ENCODE measurements at places on chromosomes 4 and X.
A peak's percentile ranks its signal among the peaks of the same experiment; 100 is the strongest.

DNA sequence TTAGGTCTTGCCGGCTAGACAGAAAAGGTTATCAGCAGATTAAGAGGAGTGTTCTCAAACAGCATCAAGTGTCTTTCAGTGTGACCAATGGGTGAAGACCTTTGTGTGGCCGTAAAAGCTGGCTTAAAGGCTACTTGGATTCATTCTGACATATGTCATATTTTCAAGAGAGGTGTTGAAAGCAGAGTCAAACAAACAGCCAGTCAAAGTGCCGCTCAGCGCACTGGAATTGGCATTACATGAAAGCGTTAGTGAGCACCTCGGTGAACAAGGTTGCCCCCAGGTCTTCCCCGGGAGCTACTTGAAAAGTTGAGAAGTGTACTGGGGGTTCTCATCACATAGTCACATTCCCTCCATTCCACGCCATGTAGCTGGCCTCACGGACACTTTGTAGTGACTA lies 148.9 kb downstream of the SOX3 start:
- DNase-seq = no peak

DNA sequence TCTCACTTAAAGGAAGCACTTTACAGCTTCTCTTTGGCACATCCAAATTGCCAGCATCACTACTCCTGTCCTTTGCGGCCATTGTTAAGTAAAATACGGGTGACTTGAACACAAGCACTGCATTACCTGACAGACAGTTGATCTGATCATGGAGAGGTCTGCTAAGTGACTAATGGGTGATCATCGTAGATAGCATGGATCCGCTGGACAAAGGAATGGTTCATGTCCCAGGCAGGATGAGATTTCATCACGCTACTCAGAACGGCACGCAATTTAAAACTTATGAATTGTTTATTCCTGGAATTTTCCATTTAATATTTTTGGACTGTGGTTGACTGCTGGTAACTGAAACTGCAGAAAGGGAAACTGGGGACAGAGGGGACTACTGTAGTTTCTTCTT lies 94.1 kb downstream of the NEUROG2 start:
- no peak for DNase-seq

GRCh38 chr4:9898596-9899305 lies 117.3 kb downstream of the DRD5 start:
- no peak for DNase-seq

- DNase-seq = no peak
Observed at GRCh38 chrX:46792810-46793188, 33.9 kb upstream of the SLC9A7 start.

GRCh38 chr4:128601991-128602695 lies 207.4 kb upstream of the JADE1 start:
- DNase-seq = no peak

- peak; percentile 48 for DNase-seq
Observed at GRCh38 chr4:4488405-4489404, 53.1 kb downstream of the STX18 start.

GRCh38 chrX:1554469-1555210 lies 17.7 kb upstream of the P2RY8 start:
- DNase-seq = no peak

DNA sequence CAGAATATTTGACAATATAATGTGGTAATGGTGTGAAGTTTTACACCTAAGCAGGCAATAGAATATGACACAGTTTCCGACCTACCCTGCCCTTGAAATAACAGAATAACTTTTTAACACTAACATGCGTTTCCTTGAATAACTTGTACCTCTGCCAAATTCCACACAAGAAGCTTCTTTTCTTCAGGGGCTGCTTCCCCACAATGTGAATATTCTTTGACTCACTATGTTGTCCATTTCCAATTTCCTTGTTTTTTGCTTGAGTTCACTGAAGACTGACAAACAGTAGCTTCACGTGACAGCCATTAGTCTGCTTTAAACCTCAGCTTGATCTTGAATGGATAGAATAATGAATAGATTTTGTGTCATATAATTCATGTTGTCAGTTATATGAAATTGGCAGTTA lies 14.3 kb downstream of the SHROOM3 start:
- no peak for DNase-seq

DNA sequence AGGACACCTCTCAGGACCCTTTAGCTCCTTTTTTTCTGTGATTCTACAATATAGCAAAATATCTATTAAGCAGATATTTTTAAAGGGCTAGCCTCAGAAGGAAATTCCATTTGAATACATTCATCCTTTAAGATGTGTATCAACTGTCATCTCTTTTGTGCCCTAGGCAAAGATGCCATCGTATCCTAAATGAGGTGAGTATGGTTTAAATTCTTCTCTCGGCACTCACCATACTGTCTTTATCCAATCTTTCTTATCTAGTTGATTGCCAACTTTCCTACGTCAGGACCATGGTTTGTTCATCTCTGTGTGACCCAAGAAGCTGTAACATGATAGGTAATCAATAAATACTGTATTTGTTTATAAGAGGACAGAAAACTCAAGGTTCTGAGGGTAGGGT lies 176.0 kb downstream of the LDB2 start:
- no peak for DNase-seq

DNA sequence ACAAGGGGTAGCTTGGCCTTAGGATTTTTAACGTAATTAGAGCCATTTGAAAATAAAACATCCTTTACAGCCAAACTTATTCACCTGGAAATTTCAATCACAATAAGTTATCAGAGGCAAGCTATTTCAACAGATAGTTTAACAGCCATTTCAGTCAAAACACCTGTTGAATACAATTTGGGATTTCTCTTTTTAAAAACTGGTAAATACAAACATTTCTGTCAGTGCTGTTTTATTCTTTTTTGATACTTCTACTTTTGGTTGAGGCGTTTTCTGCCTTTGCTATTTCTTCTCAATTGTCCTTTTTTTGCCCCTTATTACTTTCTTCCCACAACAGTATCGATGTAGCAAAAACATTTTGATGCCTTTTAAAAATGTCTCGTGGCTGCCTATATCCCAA lies 2.1 kb upstream of the DACH2 start:
- no peak for DNase-seq

DNA sequence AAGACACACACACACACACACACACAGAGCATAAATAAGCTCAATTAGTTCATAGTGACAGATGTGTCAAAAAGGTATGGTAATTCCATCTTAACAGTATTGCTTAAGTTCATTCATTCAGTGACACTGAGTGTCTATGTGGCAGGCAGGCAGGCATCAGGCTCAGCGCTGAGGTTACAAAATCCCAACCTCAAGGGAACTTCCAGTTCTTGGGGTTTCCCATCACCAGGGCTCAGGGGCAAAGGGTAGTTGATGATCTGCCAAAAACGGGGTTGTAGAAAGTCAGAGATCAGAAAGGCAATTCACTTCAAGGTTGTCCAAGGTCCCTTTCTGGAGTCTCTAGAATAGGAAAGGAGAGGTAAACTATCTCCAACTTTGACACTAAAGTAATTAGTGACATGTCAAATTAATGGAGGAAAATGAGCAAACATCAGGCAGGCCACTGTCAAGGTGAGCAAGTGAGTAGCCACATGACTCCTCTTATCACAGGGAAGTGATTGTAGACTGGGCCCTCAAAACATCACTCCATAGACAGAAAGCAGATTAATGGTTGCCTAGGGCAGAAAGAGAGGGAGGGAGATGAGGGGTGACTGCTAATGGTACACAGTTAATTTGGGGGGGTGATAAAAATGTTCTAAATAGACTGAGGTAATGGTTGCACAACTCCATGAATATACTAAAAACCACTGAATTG lies 41.8 kb downstream of the GPC4 start:
- DNase-seq = no peak

GRCh38 chrX:115642895-115643530 lies 82.0 kb downstream of the PLS3 start:
- no peak for DNase-seq

GRCh38 chr4:169601016-169601771 lies 11.2 kb downstream of the NEK1 start:
- DNase-seq = no peak

- no peak for DNase-seq
Observed at GRCh38 chr4:100949350-100949935, 397.9 kb downstream of the PPP3CA start.

DNA sequence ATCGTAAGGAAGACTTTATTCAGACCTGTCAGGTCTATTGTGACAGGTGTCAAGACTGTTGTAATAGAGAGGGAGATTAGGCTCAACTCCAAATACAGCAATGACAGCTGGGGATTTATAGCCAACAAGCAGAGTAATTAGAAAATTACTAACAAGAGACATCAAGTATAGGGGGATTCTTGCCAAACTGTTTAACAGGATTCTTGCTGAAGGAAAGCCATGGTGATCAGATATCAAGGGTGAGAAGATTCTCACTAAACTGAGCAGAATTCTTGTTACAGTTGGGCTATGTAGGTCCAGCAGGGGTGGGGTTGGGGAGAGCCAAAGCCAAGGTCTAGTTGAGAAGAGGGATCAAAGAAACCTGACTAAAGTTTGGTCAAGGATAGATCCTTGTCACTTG lies 461.0 kb upstream of the GALNT7 start:
- no peak for DNase-seq

GRCh38 chr4:143357161-143357845 lies 20.6 kb downstream of the GAB1 start:
- no peak for DNase-seq

- no peak for DNase-seq
Observed at GRCh38 chr4:114318309-114318708, 280.3 kb upstream of the UGT8 start.

DNA sequence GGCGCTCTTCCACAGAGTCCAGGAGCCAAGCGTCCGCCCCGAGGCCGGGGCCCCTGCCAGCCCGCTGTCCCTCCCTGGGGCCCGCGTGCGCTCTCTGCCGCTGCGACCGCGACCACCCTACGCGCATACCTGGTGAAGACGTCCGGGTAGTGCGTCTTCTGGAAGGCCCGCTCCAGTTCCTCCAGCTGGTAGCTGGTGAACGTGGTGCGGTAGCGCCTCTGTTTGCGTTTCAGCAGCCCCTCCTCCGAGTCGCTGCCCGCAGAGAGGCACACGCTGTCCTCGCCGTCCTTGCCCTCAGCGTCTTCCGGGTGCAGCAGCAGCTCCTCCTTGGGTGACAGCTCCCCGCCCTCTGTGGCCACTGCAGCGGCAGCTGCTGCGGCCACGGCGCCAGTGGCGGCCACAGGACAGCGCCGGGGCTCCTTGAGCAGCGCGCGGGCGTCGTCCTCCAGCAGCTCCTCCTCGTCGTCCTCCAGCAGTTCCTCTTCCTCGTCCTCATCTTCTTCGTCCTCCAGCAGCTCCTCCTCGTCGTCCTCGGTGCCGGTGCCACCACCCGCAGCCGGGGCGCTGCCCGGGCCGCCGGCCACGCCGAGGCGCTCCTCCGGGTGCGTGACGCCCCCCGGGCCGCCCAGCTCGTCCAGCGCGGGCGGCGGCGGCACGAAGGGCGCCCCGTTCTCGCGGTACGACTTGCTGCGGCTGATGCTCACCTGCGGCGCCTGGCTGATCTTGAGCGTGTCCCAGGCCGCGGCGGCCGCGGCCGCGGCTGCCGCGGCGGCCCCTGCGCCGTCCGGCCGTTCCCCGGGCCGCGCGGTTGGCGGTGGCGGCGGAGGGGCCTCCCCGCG lies 2.8 kb downstream of the ARX start:
- DNase-seq = no peak

GRCh38 chr4:1632109-1633104 lies 51.7 kb downstream of the FAM53A start:
- DNase-seq = no peak

GRCh38 chrX:47380268-47380667 lies 9.9 kb downstream of the ZNF157 start:
- DNase-seq = peak; percentile 34

DNA sequence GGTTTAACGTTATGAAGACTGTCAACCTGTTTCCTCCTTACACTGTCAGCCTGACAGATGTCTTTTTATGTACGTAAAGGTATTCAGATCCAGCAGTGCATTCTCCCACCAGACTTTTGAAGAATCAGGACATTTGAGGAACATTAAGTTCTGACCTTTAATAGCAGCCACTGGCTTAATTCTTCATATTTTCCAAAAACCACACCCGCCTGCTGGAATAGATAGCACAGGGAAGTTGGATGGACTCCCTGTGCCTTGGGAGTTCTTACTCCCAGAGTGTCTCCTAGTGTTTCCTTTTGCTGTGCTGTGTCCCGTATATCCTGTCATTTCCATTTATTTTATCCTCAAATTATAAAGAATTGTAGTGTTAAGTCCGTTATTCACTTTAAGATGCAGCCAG lies 94.5 kb downstream of the AFF1 start:
- no peak for DNase-seq

DNA sequence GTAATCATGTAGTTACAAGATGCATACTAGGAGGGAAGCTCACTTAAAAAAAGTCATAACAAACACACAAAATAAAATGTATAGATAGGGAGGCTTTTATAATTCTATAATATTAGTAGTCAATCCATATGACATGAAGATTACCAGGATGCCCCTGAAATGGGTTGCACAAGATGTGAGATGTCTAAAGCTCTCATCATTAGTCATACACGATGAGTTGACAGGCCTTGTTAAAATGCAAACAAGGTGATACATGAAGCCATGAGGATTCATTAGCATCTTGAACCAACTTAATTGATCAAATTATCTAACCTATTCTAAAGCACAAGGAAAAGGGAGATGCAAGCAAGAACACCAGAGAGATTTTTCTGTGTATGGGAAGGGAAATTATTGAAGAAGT lies 470.2 kb downstream of the IQCM start:
- no peak for DNase-seq

DNA sequence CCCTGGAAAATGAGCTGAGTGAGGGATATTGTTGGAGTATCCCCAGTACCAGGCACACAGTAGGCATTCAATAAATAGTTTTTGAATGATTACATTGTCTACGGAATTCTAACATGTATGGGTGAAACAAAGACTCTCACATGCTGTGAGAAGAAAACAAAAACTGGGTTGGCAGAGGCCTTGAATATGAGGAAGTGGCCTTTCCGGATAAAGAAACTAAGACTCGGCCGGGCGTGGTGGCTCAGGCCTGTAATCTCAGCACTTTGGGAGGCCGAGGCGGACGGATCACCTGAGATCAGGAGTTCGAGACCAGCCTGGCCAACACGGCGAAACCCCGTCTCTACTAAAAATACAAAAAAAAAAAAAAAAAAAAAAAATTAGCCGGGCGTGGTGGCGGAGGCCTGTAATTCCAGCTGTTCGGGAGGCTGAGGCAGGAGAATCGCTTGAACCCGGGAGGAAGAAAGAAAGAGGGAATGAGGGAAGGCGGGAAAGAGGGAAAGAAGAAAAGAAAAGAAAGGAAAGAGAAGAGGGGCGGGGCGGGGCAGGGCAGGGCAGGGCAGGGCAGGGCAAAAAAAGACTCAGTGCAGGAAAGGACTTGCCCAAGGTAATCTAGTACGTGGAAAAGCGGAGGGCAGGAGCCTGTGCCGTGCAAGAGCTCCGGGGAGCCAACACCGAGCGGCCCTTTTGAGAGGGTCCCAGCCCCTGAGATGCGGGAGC lies 689 bp upstream of the TMA16 start:
- no peak for DNase-seq

- no peak for DNase-seq
Observed at GRCh38 chr4:184574861-184575260, 74.4 kb downstream of the CASP3 start.

- DNase-seq = no peak
Observed at GRCh38 chrX:110750526-110751189, 45.0 kb downstream of the CHRDL1 start.

GRCh38 chr4:78940752-78941151 lies 1.5 kb upstream of the PAQR3 start:
- DNase-seq = no peak
